ENCODE measurements at places on chromosomes 7 and 10.

DNA sequence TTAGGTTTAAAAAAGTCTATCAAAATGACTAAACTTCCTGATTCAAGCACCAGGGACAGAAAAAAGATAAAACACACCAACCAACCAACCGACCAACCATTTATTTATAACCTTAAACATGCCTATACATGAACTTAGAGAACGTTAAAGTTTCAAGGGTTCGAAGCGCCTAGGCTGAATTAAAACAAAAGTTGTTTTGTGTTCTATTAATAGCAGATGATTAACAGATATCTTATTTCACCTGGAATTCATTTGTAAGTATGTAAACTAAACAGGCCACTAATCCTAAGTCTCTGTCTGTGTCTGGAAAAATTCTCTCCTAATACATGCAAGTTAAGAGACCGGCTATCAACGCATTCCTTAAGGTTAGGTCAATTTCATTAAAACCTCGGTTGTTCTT, 1.4 kb downstream of the BAIAP2L1 start:
- peak; percentile 16 for DNase-seq

GRCh38 chr10:5543623-5544022, 18.9 kb downstream of the CALML3 start:
- DNase-seq, result no peak

- no peak for DNase-seq
Observed at GRCh38 chr7:13217768-13218167, 530.3 kb downstream of the ARL4A start.

DNA sequence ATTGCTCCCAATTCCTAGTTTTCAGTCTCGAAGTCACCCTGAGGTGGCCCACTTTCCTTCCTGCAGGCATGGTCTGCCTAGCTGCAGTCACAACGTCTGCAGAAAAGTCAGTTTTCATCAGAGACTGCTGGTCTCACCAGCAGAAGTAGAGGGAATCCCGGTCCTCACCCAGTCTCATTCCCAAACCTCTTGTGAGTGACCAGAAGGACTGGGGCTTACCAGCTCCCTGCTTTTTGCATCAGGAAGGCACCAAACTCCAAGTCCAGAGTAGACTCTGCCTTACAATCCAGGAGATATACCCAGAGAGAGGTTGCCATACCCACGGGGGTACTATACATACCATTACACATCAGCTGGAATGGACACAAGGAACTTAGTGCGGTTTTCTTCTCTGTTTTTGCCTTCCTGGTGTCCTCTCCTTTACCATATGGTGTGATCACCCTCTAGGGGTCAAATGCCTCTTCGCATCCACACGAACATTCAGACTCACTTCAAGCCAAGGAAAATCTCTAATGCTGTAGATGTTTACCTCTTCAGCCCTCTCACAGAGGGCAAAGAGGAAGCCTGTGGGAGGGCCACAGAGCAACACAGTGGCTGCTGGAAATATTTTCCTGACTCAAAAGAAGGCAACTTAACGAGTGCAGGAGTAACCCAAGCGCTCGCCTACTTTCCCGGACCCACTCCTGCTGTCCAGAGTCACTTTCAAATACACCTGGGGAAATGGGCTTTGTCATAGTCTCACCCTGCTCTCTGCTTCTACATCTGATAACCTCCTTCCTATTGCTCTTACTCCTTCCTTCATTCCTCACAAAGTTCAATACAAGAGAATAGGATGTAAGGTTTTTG, 220.9 kb downstream of the C7orf25 start:
- peak; percentile 20 for DNase-seq

- no peak for DNase-seq
Observed at GRCh38 chr10:110222641-110223297, 15.4 kb downstream of the MXI1 start.
